AG09319 (cell line): ENCODE measurements at places on chromosomes 2 and 18.

GRCh38 chr2:188181067-188181838, 110.4 kb upstream of the GULP1 start:
- no peak for DNase-seq

GRCh38 chr2:32442020-32442467, 85.2 kb downstream of the BIRC6 start:
- no peak for DNase-seq

DNA sequence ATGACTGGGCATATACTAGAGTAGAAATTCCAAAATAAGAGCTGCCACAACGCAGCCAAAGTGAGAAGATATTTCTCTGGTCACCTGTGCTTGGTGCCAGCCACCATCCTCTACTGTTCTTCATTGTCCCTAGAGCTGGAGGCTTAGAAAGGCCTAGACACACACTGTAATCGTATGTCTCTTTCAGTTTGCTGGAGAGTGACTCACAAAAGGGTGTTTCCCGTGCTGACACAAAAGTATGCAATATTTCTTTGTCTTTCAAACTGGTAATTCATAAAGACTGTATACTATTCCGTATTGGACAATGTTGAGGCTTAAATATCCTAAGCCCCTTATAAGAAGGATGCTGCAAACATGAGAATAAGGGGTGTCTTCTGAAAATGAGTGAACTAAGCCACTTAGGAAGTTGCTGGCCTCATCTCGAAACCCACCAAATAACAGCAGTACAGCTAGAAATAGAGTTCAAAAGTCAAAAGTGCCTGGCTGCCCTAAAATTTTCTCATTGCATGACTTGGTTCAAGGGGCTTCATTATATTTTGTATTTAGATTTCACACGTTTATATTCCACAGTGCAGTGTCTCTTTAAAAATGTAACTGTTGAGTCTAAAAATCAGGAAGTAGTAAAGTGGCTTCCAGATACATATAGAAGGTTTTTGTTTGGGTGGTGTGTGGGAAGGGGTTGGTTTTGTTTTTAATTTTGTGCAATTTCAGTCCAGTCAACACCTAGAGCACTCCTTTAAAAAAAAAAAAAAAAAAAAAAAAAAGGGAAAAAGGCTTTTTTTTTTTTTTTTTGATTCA, 601.1 kb downstream of the ARHGAP15 start:
- no peak for DNase-seq

GRCh38 chr2:225948903-225949302, 549.4 kb downstream of the NYAP2 start:
- no peak for DNase-seq

- DNase-seq, result no peak
Measured at GRCh38 chr2:190184460-190184859, 121.9 kb upstream of the MSTN start.

DNA sequence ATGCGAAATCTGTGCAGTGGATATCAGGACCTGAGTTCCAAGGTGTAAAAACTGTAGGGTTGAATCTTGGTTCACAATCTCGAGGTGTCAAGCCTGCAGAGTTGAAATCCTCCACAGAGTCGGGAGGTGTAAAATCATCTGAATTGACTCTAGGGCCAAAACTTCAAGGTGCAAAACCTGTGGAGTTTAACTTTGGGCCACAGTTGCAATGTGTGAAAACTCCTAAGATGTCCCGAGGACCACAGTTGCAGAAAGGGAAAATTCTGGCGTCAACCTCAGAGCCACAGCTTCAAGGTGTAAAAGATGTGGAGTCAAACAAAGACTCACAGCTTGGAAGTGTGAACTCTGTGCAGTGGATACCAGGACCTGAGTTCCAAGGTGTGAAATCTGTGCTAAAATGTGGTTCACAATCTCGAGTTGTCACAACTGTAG, 9.8 kb upstream of the ZNF512 start:
- no peak for DNase-seq

DNA sequence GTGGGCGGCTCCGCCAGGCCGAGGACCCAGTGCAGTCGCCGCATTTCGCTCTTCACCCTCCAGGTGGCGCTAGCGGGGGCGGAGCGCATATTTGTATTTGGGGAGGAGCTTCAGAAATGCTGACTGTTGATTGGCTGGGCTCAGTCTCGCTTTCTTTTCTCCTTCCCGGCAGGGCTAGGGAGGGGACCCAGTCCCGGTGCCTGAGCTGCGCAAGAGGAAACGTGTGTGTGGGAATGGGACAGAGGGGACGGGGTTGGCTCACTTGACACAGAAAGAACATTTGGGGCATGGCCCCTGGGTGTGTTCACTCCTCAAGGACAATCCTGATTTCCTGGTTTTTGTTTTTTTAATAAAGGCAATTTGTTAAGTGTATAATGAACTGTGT, 20.3 kb upstream of the DNMT3A start:
- DNase-seq, result peak; percentile 81

- DNase-seq, result no peak
Measured at GRCh38 chr2:111239581-111240249, 119.0 kb downstream of the BCL2L11 start.

DNA sequence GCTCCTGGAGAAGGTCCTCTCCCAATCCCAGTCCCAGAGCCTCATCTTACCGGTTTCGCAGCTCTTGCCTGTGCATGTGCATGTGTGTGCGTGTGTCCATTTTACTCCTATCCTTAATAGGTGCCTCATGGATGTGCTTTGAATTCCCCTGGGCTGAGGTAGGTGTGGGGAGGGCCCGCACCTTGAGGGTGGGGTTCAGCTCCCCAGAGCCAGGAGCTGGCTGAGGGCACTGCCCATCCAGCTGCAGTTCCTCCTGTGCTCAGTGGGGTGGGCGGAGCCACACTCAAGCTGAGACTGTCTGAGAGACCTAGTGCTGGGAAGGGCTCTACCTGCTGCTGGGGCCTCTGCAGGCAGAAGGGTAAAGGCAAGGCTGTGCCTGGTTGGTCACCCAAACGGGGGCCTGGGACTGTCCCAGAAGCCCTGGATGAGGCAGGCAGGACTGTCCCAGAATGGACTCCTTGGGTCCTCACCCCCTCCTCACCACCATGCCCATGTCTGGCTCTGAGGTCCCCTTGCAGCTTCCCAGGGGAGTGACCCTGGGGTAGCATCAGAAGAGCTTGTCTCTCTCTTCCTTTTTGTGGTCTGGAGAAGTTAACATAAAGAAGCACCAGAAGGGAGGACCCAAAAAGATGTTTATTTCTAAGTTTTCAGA, 8.9 kb downstream of the GDF7 start:
- no peak for DNase-seq

DNA sequence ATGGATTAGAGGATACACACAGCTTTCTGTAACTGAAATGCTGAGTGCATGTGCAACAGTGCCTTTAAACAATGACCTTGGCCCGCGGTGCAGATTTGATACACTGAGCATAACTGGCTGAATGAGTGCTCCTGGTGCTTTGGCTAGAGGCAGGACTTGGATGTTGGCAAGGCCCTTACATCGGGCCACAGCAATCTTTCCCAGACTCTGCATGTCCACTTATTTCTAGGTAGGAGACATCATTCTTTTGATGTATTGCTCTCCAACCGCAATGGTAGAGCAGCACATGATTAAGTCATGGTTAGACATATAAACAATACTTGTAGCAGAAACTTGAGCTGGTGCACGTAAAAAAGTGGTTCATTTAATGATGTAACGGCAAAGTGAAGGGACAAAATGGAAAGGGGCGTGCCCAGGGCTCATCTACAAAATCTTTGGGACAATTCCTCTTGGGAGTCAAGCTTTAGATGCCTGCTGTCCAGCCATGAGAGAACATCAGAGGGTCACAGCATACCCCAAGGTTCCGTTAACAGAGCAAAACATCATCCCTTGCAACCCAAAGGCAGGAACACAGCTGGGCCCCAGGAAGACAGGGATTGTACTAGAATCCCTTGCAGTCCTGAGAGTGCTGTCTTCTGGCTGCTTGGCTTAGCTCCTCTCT, 43.4 kb downstream of the RAB31 start:
- DNase-seq, result no peak

- no peak for DNase-seq
Measured at GRCh38 chr2:203492965-203493364, 42.1 kb downstream of the RAPH1 start.

DNA sequence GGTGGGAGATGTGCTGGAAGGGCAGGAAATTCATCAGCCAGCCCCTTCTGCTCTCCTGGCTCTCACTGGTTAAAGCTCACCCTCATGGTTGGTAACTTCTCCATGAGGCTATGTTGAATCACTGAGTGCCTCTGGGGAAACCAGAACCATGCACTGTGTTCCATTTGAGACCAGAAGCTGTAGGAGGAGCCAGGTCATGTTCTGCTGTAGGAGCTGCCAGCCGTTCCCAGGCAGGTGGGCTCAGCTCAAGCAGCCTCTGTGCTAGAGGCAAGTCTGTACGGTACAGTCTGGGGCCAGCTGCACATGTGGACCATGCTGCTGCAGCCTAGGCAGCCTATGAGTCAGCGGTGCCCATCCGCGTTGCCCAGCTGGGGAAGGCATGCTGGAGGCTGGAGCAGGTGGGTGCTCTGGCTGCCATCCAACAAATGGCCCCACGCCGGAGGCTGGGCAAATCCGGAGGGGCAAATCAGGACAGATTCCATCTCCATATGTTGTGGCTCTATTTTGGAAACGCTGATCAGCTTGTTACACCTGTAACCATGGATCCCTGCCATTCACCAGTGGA, 22.0 kb upstream of the KCNF1 start:
- DNase-seq, result no peak

DNA sequence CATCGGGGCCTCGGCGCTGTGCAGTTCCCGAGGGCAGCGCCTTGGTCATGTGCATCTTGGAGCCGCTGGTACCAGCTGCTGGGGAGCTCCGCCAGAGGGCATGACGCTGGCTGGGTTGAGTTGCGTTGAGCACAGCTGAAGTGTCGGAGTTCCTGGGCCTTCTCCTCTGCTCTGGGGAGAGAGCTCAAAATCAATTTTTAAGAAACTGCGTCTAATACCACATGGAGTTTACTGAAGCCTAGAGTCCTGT, 48.7 kb downstream of the GREB1 start:
- DNase-seq, result no peak

GRCh38 chr18:52163478-52163877, 176.5 kb upstream of the DCC start:
- DNase-seq, result no peak

DNA sequence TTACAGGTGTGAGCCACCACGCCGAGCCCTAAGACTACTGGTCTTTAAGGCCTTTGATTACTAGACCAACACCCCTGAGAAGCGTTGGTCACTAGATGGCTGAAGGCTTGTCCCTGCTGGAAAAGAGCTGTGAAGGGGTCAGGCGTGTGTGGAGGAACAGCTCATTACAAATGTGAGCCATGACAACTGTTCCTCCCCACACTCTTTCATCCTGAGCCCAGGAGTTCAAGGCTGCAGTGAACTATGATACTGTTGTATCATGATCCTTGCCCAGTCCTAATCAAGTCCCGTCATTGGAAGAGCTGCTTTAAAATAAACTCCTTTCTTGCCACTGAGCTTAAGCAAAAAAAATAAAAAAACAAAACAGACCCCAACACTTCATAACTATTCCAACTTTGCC, 19.5 kb upstream of the MCFD2 start:
- DNase-seq, result no peak

DNA sequence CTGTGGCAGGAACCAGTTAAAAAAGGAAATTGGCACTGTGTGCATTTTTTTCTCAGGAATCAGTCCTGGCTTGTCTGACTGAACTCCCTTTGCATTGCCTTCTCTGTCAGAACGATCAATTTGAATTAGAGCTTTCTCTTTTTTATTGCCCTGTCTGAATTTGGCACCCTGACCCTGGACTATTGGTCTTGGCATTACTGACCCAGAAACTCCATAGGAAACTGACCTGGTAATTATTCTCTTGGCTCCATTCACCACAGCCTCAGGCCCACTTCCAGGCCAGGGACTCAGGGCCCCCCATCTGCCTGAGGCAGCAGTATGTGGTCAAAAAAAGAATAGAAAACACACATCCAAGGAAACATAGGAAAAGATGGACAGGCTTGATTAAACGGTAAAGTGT, 32.0 kb upstream of the CCDC88A start:
- no peak for DNase-seq

DNA sequence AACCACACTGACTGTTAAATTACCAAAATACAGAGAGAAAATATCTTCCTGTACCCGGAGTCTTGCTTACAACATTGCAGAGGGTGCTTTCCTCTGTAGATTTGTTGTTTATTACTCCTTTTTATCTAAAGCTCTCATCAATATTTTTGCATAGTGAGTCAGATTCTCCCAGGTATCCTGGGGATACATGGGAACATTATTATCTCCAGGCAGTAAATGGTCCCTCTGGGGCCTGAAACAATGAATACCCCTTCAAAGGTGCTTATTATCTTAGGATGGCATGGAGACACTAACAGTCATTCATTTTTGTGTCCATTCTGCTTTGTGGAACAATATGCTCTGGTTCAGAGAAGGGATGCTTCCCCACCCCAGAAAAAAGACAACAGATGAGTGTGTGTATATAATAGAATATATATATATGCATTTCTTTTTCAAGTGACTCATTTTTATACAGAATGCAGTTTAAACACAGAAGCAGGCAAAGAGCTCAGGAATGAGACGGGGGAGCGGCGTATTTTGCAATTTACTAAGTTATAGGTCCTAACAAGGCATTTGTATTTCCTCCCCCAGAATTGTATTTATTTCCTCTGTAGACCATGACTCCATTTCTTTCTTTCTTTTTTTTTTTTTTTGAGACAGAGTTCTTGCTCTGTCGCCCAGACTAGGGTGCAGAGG, 424.8 kb upstream of the ZEB2 start:
- DNase-seq, result no peak

- DNase-seq, result no peak
Measured at GRCh38 chr2:182680837-182681236, 35.2 kb upstream of the DNAJC10 start.

GRCh38 chr18:46071653-46072375, at the start of gene PSTPIP2:
Gene PSTPIP2 (minus strand): TSS chr18:46072260. CDS start chr18:46072188, 72 bp downstream.
- peak; percentile 11 for DNase-seq

- no peak for DNase-seq
Measured at GRCh38 chr2:236608710-236609109, 39.1 kb downstream of the ACKR3 start.

GRCh38 chr2:88036606-88037005, 19.0 kb downstream of the KRCC1 start:
- DNase-seq, result no peak

- no peak for DNase-seq
Measured at GRCh38 chr2:68607837-68608236, 35.5 kb upstream of the PROKR1 start.

GRCh38 chr2:70471129-70471528, 82.5 kb downstream of the TGFA start:
- DNase-seq, result no peak

- DNase-seq, result no peak
Measured at GRCh38 chr2:46382331-46383112, 85.3 kb downstream of the EPAS1 start.

DNA sequence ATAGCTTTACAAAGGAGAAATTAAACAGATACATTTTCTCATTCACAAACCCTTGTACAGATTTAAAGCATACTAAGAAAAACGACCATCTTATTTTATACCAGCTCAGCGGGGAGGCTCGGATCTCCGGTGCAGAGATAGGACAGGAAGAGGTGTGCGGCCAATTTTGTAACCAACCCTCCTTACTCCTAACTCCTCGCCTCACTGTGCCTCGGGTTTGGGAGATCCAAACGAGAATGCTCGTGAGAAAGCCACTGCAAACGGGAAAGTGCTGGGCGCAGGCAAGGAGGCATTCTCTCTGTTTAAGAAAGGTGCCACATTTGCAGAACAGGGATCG, 1.2 kb downstream of the KDSR start:
- DNase-seq, result no peak
